ENCODE measurements at places on chromosomes 3 and 15.

DNA sequence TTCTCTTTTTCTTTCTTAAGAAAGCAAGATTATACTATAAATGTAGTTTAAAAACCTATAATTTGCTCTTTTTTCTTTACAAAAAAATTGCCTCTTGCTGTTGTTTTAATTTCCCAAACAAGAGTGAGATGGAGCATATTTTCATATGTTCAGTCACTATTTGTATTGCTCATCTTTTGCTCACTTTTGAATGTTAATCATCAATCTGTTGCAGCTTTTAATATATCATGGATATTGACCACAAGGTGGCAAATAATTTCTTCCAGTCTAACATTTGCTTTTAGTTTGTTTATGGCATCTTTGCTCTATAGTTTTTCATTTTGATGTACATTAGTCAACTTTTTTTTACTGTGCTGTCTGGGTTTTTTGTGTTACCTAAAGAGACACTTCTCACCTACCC lies 112.6 kb upstream of the THRB start:
- DNase-seq, result no peak

DNA sequence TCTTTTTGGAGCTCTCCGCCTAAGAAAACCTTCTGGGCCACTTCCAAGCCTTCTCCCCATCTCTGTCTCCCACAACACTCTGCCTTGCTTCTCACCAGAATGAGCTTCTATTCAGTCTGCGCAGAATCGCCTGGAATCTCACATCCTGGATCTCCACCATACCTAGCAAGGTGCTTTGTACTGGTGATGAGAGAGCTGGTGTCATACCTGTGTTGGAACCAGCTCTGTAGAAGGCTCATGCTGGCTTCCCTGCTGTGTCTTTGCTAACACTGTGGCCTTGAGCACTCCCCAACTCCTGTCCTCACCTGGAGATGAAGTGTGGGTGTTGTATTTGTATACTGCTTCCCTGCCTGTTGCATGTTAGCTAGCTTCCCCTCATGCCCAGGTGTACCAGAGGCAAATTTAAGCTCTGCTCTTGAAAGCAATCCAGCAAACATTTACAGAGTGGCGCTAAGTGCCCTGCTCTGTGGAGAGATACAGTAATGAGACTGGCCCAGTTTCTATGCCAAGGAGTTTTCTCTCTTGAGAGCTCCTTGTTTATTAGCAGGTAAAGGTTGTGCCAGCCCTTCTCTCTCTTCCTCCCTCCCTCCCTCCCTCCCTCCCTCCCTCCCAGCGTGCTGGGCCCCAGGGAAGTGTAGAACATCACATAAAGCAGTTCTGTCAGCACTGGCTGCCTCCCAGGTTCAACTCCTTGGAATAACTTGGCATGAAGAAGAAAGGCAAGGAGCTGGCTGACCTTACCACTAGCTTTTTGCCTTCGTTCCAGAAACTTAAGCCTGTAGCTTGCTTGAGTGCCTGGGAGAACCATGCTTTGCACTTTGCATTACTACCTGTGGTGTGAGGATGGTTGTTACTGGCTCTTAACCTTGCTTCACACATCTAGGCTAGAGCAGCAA lies 54.9 kb downstream of the TRIM71 start:
- peak; percentile 64 for DNase-seq

DNA sequence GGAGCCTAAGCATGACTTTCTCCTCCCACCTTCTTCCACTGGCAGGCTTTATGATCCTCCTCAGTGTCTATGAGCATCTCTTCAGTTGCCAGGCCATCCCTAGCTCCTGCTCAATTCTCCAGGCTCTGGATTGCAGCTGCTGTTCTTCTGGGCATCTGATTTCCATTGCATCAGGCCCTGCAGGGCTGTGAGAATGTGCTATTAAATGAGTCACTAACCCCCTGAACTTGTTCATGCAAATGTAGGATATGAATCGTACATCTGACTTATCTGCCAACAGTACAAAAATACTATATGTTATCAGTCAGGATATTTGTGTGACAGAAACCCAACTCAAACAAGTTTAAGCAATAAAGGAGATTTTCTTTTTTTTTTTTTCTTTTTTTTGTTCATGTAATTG lies 11.9 kb downstream of the GPR176 start:
- DNase-seq, result no peak

DNA sequence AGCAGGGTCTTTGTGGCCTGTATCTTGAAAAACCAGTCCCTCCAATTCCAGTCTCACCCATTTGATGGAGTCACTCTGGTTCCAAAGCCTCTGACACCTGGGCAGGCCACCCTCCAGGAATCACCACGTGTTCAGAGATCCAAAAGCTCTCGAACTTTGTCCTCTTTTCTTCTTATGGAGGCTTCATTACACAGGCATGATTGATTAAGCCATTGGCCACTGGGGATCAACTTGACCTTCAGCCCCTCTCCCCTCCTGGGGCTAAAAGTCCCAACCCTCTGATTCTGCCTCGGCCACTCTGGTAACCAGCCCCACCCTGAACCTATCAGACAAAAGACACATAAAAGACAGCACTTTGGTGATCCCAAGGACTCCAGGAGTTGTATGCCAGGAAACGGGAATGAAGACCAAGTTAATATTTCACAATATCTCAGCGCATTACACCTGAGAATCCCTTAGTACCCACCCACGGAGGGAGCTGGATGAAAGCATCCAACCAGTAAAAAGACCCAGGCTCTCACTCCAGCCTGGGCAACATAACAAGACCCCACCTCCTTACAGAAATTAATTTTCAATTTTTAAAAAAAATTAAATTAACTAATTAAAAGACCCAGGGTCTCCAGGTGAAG lies 23.0 kb upstream of the SSUH2 start:
- DNase-seq, result no peak

DNA sequence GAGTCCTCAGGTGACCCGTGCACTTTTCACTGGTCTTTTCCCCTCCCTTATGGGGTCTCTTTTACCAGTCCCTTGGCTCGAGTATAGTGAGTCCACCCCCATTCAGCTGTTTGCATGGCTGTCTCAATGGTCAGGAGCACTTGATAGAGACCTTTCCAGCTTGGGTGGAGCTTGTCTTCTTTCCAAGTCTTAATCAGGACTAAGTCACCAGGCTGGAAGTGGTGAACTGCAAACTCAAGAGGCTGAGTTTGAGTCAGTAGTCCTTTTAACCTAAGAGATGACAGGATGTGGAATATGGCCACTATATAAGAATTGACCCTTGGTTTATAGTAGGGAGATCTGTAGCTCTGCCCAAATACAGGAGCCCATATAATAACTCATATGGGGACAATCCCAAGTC lies 279.7 kb downstream of the PYDC2 start:
- DNase-seq, result no peak

DNA sequence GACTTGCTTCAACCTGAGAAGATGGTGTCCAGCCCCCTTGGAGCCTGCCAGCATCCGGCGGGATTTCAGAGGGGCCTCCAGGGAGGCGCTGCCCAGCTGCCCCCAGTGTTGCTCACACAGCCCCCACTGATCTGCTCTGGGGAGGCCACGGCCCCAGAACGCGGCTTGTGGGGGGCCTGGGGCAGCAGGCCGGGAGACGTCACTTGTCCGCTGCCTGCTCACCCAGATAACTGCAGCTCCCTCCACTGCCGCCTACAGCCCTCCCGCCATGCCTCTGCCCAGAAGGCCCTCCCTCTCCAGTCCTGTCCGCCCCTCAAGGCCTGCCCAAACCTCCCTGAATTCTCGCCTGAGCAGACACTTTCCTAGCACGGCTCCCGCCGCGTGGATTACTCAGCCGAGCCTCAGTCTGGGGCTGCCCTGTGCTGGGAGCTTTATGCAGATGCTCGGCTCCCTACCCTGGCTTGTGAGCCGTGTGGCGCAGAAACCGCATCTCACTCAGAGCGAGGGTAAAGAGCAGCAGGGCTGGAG lies 17.2 kb upstream of the ADIPOQ start:
- peak; percentile 52 for DNase-seq

- DNase-seq, result no peak
Measured at GRCh38 chr3:124282751-124283651, 291.1 kb upstream of the ROPN1 start.

DNA sequence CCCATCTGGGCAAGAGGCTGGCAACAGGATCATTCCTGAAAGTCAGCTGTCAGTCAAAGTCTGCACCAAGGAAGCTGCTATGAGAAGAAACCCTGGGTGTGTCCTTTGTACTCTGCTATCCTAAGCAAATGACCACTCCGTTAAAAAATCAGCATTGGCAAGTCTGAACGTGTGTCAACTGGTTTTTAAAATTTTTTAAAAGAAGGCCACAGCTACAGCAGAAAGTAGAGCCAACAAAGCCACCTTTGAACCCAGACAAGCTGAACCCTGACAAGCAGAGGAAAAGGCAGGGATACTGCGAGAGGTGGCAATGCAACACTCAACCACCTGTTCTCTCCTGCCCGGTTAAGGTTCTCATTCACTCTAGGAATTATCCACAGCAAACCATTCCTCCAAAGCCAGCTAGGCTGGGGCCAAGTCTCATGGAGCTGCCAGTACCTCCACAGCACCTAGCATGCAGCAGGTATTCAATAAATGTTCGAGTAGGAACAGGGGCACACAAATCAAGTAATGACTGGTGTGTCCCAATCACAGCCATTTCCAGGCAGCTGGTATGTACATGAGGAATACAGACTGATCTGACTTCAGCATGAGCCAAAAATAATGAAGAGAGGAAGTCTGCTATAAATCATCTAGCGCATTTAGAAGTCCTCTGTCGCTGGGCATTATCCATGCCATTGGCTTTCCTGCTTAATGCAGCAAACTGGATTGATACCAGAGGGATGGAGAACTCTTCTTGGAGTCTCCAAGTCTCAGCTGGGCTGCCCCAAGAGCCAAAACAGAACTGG lies 76.0 kb downstream of the ADCY5 start:
- DNase-seq, result no peak

- no peak for DNase-seq
Measured at GRCh38 chr3:64216274-64217147, 8.8 kb downstream of the PRICKLE2 start.

DNA sequence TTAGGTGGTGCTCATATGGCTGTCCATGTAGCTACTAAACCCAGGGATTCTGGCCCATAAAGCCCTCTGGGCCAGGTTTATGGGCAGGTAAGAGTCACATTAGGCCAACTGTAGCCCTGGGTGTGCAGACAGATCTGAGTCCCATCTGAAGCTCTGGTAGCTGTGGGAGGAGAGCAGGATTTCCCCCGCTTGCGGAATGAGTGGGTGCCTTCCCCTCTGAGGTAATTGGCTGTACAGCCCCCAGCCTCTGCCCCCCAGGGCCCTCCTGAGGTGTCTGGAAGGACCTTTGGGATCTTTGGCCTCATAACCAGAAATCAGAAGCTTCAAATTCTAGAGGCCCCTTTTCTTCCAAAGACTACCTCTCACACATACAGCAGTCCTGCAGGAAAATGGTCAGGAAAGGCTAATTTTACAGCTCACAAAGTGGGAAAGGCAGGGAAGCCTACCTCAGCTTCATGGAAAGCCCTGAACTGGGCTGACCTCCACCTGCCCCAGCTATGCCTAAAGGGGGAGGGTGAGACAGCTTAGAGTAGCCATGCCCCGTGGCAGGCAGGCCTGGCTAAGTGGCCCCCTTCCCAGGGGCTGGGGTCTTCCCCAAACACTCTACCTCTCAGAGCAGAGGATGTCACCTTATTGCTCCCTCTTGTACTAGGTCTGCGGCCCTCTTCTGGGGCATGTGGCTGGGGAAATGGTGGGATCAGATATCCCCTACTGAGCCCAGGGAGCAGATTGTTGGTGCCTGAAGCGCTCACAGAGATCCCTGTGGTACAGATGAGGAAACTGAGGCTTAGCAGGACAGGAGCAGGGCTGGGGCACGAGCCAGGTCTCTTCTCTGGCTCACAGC lies 16.8 kb downstream of the HEMK1 start:
- DNase-seq, result no peak

- DNase-seq, result no peak
Measured at GRCh38 chr3:31841515-31841914, 139.5 kb downstream of the OSBPL10 start.

DNA sequence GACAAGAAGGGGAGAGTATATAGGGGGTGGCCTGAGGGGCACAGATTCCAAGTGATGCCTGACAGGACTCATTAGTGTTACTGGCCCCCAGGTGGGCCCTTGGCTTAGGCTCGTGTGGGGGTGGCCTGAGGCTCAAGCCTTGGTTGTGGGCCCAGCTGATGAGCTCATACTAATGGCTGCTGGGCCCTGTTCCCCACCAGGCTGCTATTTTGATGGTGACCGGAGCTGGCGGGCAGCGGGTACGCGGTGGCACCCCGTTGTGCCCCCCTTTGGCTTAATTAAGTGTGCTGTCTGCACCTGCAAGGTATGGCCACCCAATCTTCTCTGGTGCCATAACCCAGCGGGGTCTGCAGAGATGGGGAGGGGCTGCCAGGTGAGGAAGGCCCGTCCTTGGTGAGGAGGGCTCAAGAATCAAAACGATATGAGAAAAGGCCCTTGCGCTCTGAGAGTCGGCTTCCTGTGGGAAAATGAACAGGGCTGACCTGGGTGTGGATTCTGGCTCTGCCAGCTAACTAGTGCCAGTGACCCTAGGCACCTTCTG lies 7.4 kb downstream of the CHRD start:
- DNase-seq, result no peak

GRCh38 chr3:107710851-107711250 lies 188.1 kb downstream of the BBX start:
- no peak for DNase-seq

DNA sequence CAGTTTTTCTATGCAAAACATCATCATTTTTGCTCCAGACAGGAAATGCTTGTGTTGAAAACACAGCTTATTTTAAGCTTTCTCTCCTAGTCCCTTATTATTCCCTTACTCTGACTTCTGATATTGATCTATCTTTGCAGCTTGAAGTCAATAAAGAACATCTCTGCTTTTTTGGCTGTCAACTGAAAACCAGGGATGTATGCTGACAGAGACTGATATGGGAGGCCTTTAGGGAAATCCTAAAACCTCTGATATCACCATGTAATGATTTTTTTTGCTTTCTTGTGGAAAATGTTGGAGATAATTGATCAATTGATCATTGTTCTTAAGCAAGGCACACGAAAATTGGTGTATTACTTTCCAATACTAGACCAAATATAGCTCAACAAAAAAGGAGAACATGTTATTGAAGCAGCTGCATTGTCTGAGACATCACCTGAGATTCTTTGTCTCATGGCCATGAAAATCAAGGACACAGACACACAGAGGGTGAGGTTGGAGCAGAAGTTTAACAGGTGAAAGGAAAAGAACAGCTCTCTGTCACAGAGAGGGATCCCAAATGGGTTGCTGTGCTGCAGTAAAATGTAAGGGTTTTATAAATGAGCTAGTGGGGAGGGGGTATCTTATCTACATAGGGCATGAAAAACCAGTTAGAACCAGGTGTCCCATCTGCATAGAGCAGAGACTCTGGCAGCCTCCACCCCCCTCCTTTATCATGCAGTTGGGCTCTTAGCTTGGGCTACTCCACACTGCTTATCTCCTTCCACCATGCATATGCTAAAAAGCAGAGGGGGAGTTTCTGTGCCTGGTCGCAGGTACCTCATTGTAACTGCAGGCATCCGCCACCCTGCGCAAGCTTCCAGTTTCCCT lies 17.0 kb upstream of the SENP7 start:
- no peak for DNase-seq

- no peak for DNase-seq
Measured at GRCh38 chr15:79365765-79366164, 54.9 kb downstream of the TMED3 start.

GRCh38 chr15:66808181-66808824 lies 106.3 kb downstream of the SMAD6 start:
- DNase-seq, result no peak
